Stimulated activated CD8-positive, alpha-beta memory T cell treated with anti-CD3 and anti-CD28 coated beads, Interleukin-4, amount 100 ng/mL, for 1 hour (primary cell): ENCODE measurements at places on chromosomes 4 and X.

DNA sequence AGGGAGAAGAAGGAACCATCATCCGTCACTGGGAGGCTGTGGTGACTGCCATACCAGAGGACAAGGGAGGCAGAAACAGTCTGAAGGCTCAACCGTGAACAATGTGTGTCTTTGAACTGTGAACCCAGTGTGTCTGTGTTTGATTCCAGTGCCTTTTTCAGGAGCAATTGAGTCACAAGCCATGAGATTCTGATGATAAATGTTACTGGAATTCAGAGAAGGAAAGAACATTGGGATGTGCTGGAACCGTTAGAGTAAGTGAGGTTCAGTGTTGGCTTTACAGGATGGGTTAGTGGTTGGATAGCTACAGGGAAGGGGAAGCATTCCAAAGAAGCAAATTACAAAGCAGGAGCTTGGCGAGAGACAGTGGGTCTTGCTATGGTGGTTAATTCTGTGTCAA, 464.4 kb downstream of the TRIML1 start:
- no peak for DNase-seq

DNA sequence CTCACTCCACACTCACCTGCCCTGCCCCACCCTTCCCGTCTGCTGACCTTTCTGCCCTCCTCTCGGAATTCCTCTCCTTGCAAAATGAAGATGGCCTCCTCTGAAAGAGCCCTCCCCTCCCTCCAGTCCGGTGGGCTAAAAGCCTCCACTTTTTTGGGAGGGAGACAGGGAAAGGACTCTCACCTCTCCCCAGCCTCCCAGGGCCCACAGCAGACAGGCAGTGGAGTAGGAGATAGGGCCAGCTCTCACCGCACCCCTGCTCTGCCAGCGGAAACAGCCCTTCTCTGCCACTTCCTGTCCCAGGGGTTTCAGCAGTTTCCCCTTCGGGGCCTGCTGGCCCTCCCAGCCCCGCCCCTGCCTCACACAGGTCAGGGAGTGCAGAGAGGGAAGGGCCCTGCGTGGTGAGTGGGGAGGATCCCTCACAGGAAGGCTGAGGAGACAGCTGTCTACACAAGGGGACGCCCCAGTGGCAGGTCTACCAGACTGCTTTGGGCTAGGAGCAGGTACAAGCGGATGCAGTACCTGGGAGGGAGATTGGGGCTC, 18.2 kb downstream of the ELF4 start:
- peak; percentile 68 for DNase-seq

DNA sequence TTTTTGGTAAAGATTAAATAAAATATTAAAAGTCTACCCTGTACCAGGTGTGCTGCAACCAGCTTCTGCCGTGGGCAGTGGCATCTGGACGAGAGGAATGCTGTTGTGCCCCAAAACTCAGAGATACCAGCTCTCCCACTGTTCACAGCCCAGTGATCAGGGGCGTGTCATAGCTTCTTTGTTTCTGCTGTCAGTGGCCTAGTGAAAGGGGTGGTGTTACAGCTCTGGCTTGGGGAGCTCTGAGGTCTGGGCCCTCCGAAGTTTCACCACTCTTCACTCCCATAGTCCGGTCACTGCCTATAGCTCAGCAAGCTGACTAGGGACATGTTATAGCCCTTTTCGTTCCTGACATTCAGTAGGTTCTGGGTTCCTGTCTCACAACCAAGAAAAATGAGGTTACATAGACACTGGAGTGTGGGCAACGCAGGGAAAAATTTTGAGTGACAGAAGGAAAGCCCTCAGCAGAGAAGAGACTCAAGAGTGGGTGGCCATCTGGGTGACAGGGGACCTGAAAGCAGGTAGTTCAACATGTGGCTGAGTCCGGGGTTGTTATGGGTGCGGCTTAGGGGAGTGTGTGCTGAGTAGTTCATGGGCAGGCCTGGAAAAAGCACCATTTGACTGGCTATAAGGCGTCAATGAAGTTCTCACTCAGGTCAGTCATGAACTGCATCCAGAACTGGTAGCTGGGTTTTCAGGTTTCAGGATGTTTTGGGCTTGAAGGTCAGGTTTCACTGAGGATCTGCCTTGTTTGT, 1184.4 kb upstream of the PABPC4L start:
- DNase-seq: no peak

DNA sequence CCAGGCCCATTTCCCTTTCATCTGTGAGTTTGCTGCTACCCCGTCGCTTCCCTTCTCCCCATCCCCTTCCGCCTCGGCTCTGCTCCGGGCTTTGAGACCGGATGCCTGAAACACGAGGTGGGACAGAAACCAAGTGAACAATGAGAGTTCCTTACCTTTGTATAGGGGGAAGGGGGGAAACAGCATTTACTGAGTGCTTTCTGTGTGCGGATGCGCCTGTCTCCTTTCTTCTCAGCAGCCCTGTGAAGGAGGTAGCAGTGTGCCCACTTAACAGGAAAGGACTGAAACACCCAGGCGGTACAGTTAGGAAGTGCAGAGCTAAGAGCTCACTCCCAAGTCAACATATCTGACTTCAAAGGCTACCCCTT, 43.2 kb upstream of the TMSB15B start:
- DNase-seq: no peak

- DNase-seq: no peak
Measured at GRCh38 chrX:150759568-150760416, 66.6 kb downstream of the MTMR1 start.

DNA sequence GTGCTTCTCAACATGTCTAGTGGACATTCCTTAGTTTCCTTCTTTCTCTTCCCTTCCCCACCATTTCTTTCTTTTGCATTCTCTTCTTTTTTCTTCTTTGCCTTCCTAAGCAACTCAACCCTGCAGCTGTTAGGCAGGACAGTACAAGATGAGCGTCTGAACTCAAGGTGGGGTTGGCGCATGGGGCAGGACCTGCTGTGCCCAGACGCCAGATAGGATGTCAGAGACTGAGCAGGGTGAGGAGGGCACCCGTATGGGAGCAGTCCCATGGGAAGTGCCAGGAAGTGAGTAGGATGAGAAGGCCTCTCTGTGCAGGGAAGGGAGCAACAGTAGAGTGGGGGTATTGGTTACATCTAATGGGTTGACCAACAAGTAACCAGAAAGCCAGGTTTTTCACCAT, 38.1 kb upstream of the ZNF827 start:
- no peak for DNase-seq

DNA sequence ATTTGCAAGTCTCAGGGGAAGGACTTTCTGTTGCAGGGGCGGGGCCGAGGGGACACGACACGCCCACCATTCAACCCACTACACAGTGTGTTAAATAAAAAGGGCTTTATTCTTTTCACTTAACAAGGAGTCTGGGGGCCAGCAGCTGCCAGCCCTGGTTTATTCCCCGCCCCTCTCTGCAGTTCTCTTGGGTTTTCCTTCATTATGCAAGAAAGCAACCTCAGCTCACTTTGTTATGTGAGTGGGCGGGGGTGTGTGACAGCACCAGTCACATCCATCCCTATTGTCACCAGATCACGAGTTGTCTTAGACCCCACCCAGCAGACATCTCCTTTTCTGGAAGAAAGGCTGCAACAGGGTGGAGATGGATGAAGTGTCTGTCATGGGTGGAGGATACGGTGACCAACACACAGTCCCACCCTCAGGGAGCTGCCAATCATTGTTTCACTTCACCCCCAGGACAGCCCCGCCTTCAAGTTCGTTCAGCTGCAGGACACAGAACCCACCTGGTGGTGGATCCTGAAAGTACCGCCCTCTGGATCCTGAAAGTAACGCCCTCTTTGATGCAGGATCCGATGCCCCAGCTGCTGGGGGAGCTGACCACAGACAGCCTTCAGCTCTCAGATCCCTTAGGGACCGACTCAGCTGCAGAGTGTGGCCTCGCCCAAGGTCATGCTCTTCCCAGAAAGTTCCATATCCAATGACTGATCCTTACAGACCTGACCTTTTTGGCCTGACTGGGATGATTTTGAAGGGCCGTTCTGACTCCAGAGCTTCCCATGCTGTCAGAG, 79.6 kb downstream of the SMIM20 start:
- DNase-seq: no peak

DNA sequence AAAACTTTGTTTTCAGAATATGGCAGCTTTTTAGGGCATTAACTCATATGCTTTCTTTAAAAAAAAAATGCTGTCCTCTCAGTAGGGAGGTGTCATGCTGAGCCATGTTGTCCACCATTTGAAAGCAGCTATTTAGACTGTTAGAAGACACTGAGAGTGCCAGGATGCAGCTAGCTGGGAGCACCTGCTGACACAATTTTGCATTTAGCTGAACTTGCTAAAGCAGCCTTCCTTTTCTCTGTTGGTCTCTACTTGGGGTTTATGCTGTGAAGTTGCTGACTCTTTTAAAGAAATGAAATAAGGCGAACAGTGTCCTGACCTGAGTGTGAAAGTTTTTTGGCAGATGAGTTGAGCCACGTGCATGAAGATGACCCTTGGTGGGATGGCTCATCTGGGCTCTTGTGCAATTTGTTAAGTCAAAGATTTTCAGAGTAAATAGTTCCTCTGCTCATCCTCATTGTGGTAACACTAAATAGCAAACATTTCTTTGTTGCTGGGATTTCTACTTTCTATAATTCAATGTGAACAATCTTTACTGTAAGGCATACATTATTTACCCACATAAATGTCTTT, 64.5 kb downstream of the CDS1 start:
- no peak for DNase-seq

DNA sequence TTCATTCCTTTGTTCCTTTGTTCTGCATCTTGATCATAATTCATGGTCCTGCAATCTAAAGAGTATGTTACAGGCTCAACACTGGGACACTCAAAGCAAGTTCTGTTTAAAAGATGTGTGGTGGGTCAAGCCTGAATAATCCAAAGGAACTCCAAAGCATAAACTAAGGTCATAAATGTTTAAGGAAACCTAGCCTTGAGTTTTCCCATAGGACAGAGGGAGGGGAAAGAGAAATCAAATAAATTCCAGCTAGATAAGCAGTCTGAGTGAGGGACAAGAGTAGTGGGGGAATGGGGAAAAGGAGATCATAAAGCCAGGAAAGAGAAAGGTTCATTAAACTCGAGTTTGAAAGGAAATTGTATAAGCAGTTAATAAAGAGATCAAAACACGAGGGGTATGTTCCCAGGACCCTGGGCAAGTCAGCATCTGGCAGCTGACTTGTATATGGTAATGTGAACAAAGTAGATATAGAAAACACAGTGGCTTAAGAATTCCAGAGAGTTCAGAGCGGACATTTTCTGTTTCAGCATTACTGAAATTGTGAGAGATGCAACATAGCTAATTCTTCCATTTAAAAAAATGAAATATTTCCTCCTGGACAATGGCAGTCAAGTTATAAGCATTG, 125.8 kb upstream of the EDNRA start:
- no peak for DNase-seq

DNA sequence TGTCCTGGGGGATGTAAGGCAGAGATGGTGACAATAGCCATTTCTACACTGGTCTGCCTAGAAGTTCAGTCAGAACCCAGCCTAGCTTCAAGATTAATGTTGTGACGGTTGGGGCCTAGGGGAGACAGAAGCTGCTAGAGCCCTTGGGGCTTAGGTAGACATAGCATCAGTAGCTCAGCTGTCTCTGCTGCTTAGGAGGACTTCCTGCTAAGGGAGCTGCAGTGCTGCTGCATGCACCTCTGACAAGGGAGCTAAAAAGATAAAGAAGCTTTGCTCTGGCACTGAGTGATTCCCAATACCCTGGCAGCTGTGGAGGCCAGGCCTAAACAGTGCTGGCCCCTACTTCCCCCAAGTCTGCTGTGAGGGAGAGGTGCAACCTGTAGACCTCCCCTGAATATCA, 116.0 kb downstream of the CT47B1 start:
- no peak for DNase-seq

DNA sequence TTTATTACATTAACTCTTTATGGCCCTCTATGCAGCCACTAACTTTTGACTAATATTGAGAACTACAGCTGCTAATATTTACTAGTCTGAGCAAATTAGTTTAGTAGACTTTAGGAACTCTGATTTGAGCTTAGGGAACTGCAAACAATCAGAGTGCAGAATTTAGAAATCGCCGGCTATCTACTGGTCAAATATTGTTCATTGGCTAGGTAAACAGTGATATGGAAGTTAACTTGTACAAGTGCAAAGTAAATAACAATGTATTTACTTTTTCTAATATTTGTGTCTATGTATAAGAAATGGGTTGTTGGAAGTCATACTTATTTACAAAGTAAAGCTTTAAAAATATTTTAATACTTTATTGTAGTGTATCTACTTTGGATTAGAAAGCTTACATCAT, 279.6 kb downstream of the CFAP299 start:
- DNase-seq: no peak

GRCh38 chr4:155952501-155952901, 1.2 kb downstream of the CTSO start:
- DNase-seq: no peak

- DNase-seq: no peak
Measured at GRCh38 chrX:152170621-152171020, 32.2 kb upstream of the MAGEA10 start.

GRCh38 chr4:35228313-35228712, 1016.0 kb downstream of the ARAP2 start:
- DNase-seq: no peak

DNA sequence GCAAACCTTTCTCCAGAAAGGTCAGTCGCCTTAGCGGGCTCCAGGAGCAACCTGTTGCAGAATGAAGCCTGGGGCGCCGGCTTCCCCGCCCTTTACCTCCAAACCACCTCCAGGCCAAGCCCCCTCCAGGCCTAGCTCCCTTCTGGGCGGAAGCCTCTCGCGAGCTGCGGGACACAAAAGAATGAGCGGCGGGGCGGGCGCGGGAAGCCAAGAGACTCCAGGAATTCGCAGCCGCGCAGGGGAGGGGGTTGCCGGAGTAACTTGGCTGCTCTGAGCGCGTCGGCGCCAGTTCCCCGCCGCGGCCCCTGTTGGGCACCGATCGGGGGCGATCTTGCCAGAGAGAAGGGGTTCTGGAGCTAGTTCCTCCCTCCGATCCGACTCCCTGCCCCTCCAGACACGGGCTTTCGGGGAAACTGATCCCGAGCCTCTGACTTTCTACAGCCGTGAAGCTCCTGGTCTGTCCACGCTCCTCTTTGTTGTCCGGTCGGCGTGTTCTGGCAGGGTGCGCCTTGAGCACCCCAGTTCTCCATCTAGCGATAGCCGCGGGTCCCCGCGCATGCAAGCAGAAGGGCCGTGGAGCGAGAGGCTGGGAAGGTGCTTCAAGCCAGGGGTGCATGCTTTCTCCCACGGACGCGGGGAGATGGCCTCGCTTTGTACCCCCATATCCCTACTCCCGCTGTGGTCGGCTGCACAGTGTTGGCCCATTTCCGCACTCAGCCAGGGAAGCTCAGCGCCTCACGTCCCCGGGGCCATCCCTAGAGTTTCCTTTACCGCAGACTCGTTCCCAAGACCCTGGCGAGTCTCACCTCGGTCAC, 1.2 kb downstream of the PROM1 start:
- DNase-seq: no peak
